ENCODE measurements at places on chromosomes 13 and 19.

GRCh38 chr19:12611361-12611699 is 610 bp downstream of the ZNF791 start:
- peak; percentile 40 for DNase-seq

DNA sequence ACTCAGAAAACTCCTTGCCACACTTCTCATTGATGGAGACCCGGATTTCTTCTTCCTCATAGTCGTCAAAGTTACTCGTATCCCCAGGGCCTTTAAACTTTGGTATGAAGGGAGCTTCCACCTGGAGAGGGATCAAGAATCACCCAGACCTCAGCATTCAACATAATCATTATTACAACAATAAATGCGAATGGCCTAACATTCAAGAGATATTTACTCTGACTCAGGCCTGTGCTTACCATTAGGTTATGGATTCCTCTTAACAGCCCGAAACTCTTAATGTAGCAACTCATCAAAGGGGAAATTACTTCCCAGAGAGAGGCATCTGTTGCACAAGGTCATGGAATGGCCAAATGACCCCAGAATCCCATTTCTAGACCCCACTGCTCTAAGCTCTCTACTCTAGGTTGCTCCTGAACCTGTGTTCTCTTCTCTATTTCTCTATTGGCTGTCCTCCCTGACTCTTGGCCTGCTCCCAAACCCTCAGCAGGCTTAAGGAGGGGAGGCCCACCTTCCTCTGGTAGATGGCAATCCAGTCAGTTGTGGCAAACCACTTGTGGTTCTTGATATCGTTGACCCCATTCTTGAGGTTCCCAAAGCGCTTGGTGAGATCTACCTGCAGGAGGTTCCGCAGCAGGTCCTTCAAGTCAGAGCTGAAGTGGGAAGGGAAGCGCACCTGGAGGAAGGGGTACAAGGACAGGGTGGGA is 2.7 kb upstream of the SAMD1 start:
- DNase-seq: no peak

DNA sequence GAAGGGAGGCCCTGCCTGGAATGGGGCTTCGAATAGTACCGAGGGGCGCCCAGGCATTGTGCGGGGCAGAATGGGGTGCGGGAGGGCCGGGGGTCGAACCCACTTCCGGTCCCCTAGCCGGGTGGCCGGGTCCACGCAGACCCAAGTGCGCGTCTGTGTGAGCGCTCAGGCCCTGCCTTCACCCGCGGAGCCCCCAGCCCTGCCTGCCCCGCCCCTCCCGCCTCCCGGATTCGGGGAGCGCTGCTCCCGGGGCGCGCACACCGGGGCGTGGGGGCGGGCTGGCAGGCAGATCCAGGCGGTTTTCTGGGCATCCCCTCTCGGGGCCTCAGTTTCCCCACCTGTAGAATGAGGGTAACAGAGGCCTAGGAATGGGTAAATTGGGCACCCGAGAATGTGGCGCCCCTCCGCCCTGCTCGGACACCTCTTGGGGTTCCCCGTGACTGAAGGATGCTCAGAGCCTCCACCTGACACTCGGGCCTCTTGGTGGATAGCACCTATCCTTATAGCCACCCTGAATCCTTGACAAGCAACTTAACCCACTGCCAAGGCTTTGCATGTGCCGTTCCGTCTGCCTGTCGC is 682 bp downstream of the PIK3R2 start:
- DNase-seq: no peak

DNA sequence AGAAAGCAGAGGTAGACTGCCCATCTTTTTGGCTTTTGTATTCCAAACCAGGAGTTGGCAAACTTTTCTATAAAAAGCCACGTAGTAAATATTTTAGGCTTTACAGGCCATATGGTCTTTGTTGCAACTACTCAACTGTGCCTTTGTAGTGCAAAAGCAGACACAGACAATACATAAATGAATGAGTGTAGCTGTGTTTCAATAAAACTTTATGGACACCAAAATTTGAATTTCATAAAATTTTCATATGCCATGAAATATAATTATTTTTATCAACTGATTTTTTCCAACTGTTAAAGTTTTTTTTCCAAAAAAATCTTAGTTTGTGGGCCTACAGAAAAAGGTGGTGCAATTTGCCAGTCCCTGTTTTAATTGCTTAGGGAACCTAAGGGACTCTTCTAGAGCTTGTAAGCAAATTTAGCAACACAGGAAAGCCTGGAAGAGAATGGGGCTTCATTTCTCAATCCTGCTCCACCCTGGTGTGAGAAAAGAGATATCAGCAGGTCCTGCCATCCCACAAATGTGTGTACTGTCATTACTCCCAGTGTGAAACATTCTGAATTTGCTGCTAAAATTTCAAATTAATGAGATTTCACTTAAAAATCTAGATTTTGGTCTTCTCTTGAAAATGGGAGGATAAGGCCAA is 194.2 kb downstream of the RGCC start:
- DNase-seq: no peak

DNA sequence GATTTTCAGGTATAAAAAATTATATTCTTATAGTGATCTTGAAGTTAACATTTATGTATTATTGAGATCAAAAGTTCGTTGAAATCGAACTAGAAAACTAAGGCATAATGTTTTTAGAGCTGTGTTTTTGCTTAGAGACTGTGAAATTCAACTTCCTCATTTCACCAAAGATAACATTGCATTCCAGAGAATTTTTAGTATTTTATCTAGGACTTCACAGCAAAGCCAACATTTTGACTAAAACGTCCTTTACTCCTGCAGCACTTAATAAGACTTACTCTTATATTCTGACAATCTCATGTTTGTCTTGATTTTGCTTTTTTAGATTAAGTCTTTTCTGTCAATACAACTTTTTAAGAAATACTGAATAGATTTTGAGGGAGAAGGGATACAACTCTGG is 4.7 kb downstream of the KCTD4 start:
- no peak for DNase-seq

DNA sequence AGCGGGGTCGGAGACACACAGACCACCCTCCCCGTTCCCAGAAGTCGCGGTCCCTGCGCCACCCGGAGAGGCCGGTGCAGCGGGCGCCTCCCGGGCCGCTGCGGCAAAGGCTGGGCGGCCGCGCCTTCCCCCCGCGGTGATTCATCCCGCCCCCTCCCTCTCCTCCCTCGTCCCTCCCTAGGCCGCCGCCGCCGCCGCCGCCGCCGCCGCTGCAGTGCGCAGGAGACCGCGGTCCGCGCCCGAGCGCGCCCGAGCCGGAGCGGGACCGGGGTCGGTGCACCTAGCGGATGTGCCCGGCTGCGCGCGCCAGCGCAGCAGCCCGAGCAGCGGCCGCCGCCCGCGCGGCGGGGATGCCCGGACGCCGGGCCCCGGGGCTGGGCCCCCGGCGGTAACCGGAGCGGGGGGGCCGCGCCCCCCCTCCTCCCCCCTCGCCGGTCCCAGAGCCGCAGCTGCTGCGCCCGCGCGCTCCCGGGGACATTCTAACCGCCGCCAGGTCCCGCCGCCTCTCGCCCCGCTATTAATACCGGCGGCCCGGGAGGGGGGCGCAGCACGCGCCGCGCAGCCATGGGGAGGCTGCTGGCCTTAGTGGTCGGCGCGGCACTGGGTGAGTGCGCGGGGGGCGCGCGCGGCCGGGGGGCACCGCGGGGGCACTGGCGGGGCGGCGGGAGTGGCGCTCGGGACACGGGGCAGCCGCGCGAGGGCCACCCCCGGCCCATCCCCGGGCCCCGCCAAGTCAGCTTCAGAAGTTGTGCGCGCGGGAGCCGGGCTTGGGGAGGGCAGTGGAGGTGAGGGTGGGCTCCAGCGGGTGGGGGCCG is at the start of gene SCN1B:
Gene SCN1B, plus strand, starts transcription at position 214 of the 815 bp plus-strand sequence. Its CDS starts 351 bp downstream, at position 565.
- DNase-seq: peak; percentile 70

DNA sequence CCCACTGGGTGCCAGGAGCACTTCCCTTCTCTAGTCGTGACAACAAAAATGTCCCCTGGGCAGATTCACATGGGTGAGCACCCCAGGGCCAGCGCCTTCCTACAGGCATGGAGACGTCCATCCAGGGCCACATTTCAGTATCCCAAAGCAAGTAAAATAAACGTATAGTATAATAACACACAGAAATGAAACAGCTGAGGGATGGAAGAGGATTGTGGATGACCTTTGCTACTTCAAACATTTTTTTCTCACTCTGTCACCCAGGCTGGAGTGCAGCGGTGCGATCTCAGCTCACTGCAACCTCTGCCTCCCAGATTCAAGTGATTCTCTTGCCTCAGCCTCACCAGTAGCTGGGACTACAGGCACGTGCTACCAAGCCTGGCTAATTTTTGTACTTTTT is 28.2 kb downstream of the CILP2 start:
- no peak for DNase-seq

DNA sequence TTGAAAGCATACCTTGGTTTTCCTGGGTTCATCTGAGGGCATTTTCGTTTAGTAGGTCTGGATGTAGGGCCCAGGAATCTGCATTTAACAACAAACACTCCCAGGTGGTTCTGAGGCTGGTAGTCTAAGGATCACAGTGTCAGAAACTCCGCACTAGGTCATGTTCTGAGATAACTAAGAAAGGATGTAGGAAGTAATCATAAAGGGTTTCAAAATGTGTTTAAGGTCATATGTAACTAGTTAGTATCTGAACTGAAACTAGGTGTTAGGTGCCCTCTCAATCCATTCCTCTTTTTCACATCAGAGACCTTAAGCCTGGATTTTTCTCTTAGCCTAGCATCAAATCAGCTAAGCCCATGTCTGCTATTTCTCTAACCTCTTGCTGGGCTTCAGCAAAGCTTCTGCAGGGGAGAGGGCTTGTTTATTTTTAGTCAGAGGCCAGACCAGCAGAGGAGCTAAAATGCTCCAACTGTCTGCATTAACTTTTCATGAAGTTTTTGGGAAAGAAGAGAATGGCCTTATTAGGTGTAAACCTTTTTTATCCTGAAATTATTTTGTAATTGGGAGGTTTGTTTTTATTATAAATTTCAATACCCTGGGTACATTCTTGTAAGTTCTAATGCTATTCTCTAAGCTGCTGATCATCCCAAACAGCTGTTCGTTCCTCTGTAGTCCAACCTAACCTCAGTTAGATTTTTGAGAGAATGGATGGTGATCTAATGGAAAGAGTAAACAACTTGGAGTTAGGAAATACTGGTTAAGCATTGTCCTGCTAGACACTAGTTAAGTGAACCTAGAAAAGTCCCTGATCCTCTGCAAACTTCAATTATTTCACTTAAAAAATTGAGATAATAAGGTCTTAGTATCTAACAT is 262.8 kb upstream of the RFC3 start:
- no peak for DNase-seq

GRCh38 chr13:48778610-48779009 is 124.9 kb downstream of the CYSLTR2 start:
- DNase-seq: no peak

Data from mesothelial cell of epicardium (in vitro differentiated cells).